ENCODE measurements at places on chromosomes 1 and 21.
A peak's percentile ranks its signal among the peaks of the same experiment; 100 is the strongest.

GRCh38 chr1:112849425-112850033 is 106.5 kb downstream of the SLC16A1 start:
- peak; percentile 47 for DNase-seq

- no peak for DNase-seq
Measured at GRCh38 chr1:205434738-205435137, 12.9 kb upstream of the LEMD1 start.

GRCh38 chr1:7278045-7278444 is 492.8 kb downstream of the CAMTA1 start:
- DNase-seq = no peak

DNA sequence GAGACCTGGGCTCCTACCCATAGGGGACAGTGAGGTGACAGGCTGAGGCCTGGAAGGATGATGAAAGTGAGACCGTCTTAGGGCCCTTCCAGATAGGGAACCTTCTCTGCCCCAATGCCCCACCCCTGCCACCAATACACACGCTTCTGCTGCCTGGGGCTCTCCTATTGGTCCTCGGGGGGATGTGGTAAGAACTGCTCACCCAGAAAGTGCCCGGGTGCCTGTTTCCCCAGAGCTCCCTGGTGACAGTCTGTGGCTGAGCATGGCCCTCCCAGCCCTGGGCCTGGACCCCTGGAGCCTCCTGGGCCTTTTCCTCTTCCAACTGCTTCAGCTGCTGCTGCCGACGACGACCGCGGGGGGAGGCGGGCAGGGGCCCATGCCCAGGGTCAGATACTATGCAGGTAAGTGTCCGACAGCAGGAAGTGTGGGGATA is 948 bp downstream of the SEMA4A start:
- no peak for DNase-seq

DNA sequence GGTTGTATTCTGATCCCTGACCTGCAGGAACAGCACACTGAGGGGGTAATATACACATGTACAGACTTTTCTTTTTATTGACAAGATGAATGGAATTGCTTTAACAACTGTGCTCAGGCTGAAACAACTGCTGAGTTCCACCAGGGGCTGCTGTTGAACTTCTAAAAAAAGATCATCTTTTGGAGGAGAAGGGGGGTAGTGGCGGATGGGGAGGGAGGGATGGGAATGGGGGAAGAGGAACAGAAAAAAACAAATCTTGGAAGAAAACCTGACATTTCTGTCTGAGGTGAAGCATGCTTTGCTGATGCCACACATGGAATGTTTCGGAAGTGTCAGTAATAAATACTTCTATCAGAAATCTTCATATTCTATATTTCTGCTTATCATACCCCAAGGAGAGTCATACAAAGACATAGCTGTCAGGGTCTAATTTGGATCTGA is 75.0 kb downstream of the RWDD3 start:
- DNase-seq = peak; percentile 38

GRCh38 chr1:162374406-162374805 is 2.2 kb downstream of the SPATA46 start:
- no peak for DNase-seq

- no peak for DNase-seq
Measured at GRCh38 chr21:44931137-44931500, 8.7 kb upstream of the SLX9 start.

DNA sequence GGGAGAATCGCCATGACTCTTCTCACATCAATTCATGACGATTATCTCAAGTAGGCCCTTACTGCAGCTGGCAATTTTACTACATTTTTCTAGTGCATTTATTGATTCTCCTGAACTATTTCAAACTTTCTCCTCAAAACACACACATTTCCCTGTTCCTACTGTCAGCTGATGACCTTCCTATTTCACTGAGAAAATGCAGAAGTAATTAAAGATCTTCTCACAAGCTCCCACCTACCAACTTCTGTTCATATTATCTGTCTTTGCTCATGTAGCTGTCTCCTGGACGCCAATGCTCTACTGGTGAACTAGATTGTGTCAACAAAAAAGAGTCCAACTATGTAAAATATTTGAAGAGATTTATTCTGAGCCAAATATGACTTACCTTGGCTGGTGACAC is 36.4 kb upstream of the FASLG start:
- DNase-seq = no peak

GRCh38 chr1:89429062-89429461 is 65.2 kb downstream of the GBP6 start:
- no peak for DNase-seq

GRCh38 chr1:42742617-42743316 is 2.7 kb upstream of the CLDN19 start:
- DNase-seq = no peak

GRCh38 chr1:116425987-116426386 is 52.9 kb downstream of the ATP1A1 start:
- DNase-seq = no peak

DNA sequence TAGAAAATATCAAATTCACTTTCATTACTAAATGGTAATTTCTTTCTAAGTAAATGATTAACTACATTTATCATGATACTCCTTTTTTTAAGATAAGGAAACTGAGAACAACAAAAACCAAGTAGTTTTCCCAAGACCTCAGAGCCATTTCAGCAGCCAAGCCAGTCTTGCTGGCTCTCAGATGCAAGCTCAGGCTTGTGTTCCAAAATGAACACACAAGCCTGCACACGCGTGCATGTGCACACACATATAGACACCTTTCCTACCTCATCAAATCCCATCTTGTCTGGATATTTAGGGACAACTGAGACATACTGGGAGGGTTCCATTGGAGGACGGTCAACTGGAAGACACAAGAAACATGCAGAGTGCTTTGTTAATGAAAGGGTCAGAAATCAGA is 83.0 kb downstream of the COLGALT2 start:
- no peak for DNase-seq

GRCh38 chr1:229262239-229262638 is 8.7 kb upstream of the RAB4A start:
- DNase-seq = no peak

- DNase-seq = no peak
Measured at GRCh38 chr1:163692266-163692665, 370.5 kb downstream of the NUF2 start.

DNA sequence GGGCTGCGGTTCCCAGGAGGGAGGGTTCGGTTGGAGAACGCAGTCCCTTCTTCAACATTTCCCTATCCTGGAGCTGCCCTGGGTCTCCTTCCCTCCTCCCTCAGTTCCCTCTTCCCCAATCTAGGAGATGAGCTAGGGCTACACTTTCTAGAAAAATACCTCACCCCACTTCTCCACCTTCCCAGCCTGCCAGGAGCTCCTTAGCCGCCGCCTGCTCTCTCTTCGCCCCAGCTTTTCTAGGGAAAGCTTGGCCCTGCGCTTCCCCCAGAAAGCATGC is 488 bp upstream of the ADAMTS1 start:
- DNase-seq = no peak

DNA sequence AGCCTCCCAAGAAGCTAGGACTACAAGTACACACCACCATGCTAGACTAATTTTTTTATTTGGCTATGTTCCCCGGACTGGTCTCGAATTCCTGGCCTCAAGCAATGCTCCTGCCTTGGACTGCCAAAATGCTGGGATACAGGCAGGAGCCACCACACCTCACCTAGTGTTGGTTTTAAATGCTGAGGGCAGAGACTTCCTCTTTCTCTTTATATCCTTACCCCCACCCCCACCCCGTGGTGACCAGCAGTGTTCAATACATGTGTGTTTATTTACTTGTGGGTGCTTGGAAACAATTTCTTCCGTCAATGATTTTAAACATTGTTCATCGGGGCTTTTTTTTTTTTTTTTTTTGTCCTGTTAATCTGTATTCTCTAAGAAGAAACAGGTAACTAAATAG is 158.9 kb downstream of the ZBTB18 start:
- no peak for DNase-seq

GRCh38 chr1:41955461-41956159 is 36.9 kb upstream of the HIVEP3 start:
- DNase-seq = no peak

All from head of caudate nucleus (tissue), 42 donors.